ENCODE measurements at places on chromosomes 13 and 19.

GRCh38 chr19:39848392-39848791, 2.2 kb upstream of the FBL start:
- DNase-seq: no peak

GRCh38 chr19:2044709-2045500, 6.1 kb downstream of the MKNK2 start:
- DNase-seq: no peak

DNA sequence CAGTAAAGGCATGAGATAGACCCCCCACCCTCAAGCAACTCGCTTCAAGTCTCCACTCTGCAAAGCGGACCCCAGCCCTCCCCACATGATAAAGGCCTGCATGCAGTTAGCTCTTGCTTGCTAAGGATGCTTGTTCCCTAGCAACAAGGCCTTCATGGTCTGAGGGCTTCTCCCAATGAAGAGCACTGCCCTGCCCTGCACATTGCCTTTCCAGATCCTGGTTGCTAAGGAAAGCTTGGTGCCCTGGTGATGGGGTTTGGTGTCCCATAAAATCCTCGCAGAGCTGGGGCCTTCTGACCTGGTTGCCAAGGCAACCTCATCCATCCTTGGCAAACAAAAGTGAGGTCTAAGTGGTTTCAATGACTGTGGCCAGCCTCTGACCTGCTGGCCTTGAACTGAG, 6.0 kb downstream of the DBP start:
- no peak for DNase-seq

DNA sequence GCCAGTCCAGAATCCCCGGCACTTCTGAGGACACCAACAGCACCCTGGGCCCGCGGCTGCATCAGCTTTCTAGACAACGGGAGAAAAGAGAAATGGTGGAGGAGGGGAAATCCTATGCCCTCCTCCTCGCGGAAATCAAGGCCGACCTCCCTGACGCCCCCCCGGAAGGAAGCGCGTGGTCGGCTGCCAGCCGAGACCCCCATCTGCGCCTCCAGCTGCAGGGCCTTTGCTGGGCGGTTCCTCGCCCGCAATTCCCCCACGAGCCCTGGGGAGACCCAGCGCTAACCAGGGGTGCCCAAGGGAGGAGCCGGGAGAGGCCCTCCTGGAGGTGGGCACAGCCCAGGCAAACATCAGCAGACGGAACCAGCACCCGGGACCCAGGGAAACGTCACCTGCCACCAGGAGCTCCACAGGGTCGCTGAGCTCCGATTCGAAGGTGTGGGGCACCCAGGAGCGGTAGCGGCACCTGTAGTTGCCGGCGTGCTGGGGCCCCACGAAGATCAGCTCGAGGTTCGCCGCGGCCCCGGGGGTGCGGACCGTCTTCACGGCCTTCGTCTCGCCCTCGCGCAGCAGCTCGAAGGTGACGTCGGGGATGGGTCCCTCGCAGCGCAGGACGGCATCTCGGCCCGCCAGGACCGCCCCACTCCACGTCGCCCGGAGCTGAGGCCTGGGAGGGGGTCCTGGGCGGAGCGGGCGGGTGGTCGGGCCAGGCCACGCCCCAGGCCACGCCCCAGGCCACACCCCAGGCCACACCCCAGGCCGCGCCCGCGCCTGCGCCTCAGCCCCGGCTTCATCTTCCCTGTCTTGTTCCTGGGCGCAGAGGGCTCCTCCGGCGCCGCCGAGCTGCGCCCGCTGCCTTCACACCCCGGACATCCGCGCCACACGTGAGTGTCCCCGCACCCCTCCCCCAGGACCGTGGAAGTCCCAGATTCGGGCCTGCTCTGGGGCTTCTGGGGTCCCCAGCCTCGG, 6.0 kb downstream of the A1BG start:
- no peak for DNase-seq

All from GOT3 (cell line).